Mesenteric fat pad (tissue), 1 donor: ENCODE measurements at places on chromosomes 11 and 22. TPM values are rescaled to one million over a fixed set of nuclear protein-coding genes. Genes with fewer than 3 reads are reported as not detected.

- no peak for DNase-seq
Observed at GRCh38 chr11:105696000-105696399, 86.1 kb downstream of the GRIA4 start.

GRCh38 chr11:94862926-94863880 is 95.0 kb downstream of the AMOTL1 start:
- DNase-seq, result no peak

GRCh38 chr11:326592-326841 is 5.9 kb upstream of the IFITM3 start:
- no peak for DNase-seq

DNA sequence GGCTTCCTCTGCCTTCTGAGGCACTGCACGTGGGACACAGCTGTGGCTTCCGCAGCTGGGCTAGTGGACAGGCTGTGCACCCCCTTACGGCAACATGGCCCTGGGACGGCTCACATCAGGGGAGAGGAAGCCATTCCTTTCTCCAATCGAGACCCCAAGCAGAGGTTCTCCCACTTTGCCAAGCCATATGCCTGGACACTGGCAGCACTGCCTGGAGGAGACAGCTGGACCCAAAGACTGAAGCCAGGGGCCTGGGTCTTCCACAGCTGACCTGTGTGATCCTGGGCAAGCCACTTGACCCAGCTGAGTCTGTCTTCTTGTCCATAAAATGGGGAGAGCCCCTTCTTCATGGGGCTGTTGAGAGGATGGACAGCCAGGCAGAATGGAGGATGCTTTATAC is 65.4 kb downstream of the SHISAL1 start:
- peak; percentile 72 for DNase-seq

DNA sequence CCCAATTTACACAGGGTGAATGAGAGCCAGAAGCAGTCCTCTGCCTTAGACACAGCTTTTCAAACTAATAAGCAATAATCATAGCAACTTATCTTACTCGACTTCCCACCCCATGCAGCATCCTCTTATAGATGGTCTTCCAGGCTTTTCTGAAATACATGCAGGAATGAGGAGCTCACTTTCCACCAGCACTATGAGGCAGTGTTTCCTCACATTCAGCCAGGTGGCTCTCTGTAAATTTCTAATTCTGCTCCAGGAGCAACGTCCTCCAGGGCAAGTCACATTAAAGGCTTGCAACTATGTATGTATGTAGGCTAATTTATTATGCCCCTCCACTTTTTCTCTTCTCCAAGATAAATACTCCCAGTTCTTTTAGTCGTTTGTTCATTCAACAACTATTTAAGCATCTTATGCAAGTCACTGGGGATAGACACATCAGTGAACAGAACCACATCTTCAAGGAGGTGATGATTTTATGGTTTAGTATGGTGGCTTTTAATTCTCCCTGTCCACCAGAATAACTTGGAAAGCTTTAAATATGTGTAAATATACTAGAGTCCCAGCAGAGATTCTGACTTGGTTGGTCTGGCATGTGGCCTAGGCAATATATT is 59.9 kb downstream of the PAK1 start:
- no peak for DNase-seq

DNA sequence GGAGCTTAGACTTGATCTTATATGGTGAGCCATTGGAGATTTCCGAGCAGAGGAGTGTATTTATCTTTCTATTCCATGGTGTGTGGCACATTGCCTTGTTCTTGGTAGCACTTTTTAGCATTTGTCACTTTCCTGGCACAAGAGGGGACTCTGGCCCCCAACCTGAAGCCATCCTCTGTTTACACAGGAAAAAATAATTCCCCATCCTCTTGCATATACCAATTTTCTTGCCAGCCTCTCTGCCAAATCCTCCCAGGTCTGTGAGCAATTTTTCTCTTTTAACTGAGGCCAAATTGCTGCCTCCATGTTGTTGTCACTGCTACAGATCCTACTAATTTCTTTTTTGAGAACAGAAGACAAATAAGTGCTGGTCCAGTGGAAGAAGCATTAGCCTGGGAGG is 20.3 kb upstream of the FAM181B start:
- no peak for DNase-seq

GRCh38 chr22:29125844-29126243 is 53.0 kb downstream of the KREMEN1 start:
- DNase-seq, result no peak

- DNase-seq, result no peak
Observed at GRCh38 chr11:58451585-58451984, 9.5 kb upstream of the OR5B12 start.

Gene GAB4
- total RNA-seq, result not detected
